Common myeloid progenitor, CD34-positive (primary cell): ENCODE measurements at places on chromosomes 6 and 20.

GRCh38 chr6:41272591-41273240 lies 13.8 kb downstream of the TREM1 start:
- DNase-seq, result no peak

DNA sequence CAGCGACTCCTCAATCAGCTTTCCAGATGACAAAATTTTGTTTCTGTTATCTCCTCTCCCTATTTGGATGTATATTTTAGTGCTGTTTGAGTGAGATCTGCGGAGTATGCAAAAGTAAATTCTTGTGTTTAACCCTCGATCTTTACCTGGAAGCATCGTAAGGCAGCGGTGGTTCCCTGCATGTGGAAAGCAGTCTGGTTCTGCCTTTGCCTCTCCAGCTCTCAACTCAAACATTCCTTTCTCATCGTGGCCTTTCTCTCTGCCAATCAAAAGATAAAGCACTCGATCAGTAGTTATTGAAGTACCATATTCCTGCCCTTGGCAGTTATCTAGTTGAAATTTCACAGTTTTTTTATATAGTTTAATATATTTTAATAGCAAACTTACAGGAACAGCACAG lies 44.0 kb upstream of the BTN3A2 start:
- DNase-seq, result no peak

DNA sequence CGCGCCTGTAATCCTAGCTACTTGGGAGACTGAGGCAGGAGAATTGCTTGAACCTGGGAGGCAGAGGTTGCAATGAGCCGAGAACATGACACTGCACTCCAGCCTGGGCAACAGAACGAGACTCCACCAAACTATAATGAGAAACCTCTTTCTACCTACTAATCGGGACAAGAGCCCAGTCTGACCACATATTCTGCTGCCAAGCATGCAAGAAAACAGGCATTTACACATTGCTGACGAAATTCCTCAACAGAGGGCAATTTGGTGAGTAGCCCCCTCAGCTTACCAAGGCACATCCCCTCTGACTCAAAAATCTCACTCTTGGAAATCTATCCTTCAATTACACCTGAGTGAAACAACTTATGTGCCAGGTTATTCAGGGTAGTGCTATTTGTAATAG lies 81.2 kb downstream of the SLC23A2 start:
- DNase-seq, result no peak

GRCh38 chr20:19887556-19888268 lies 129.4 kb upstream of the NAA20 start:
- no peak for DNase-seq

DNA sequence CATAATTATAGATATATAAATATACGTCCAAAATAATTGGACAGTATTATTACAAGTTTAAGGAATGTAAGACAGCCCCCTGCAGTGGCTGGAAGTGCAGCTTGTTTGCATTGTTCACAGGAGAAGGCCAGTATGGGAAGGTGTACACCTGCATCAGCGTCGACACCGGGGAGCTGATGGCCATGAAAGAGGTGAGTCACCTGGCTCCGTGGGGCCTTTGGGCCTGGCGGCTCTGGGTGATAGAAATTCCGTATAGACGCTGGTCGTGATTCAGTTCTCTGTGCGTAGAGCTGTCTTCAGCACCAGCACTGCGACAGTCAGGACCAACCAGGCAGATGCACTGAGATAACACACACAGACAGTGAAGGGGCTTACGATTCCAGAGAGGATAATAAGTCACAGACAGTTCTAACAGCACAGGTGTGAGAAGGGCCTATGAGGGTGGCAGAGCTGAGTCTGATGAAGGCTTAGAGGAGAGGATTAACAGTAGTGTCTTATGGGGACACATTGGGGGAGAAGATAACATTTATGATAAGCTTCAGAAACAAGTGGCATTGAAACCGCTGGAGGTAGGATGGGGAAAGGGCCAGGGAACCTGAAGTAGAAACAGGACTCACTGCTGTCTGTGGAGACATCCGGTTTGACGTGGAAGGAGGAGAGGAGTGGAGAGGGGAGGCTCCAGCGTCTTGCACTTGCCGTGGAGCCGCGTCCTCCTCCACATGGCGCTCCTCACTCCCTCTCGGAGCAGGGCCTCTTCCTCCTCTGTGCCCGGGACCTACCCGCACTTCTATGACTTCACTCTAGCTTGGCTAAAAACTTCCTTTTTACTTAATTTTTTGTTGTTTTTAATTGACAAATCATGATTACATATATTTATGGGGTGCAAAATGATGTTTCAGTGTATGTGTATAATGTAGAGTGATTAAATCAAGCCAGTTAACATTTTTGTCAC lies 116.5 kb downstream of the MAP3K4 start:
- DNase-seq, result no peak

GRCh38 chr6:100432136-100432535 lies 32.6 kb downstream of the SIM1 start:
- DNase-seq, result no peak

GRCh38 chr6:125307150-125307838 lies 5.5 kb upstream of the HDDC2 start:
- peak; percentile 24 for DNase-seq

GRCh38 chr6:47093169-47093568 lies 51.0 kb upstream of the ADGRF1 start:
- no peak for DNase-seq

GRCh38 chr20:61487346-61487996 lies 235.4 kb downstream of the CDH4 start:
- no peak for DNase-seq
